A172 (cell line): ENCODE measurements at places on chromosomes 2 and 18. TPM values are rescaled to one million over a fixed set of nuclear protein-coding genes. Genes with fewer than 3 reads are reported as not detected.

DNA sequence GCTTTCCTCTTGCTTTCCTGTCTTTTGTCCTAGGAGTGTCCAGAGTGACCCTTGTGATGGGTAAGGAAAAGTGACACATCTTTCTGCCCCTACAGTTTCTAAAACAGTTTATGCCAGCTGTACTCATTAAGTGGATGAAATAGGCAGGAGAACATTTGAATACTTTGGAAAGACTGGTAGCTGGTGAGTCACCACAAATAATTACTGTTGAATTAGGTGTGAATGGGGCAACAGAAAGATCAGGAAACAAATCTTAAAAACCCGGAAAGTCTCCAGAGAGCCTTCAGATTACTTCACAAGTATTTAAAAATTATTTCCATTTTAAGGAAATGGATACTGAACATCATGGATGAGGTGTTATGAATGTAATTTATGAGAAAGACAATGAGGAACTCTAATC is 278.5 kb downstream of the CLIP4 start:
- no peak for DNase-seq

The MARCO gene
- not detected in 2 replicates for total RNA-seq

DNA sequence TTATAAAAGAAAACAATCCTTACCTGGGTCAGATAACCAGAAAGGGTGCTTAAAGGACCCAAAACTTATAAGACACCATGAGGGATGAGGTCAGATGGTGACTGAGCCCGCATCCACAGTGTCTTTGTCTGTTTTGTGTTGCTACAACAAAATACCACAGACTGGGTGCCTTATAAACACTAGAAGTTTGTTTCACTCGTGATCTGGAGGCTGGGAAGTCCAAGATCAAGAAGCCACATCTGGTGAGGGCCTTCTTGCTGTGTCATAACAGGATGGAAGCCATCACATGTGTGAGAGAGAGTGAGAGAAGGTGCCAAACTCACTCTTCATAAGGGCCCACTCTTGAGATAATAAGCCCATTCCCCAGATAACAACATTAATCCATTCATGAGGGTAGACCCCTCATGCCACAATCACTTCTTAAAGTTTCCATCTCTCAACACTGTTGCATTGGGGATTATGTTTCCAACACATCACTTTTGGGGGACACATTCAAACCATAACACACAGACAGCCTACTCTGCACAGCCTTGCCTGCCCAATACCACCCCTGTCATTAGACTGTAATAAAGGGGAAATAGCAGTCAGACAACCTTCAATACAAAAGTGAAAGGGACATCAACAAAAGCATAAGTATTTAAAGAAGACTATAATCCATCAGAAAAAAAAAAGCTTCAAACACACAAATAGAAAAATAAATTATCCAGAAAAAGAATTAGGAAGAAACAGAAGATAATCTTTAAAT is 249.8 kb downstream of the ANAPC1 start:
- no peak for DNase-seq

- DNase-seq, result peak; percentile 75
Observed at GRCh38 chr18:58639751-58640427, 11.0 kb upstream of the ALPK2 start.

DNA sequence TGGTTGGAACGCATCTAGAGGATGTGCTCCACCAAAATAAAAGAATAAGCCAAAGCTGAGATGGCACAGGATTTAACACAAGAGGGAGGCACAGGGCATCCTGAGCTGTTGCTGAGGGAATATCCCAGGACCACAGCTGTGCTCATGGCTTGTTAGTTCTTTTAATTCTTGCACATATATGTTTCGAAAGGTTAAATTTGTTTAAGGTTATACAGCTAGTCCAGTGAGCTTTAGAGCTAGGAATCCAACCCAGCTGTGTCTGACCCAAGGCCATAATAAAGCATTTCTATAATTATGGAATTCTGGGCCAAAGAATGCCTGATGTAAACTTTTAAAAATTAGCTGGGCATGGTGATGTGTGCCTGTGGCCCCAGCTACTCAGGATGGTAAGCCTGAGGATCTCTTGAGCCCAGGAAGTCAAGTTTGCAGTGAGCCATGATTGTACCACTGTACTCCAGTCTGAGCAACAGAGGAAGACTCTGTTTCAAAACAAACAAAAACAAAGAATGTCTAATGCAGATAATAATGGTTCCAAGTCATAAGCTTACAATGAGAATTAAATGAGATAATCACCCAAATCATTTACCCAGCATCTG is 66.4 kb upstream of the CCBE1 start:
- no peak for DNase-seq

The LYG1 gene
- total RNA-seq, result not detected in 2 replicates

DNA sequence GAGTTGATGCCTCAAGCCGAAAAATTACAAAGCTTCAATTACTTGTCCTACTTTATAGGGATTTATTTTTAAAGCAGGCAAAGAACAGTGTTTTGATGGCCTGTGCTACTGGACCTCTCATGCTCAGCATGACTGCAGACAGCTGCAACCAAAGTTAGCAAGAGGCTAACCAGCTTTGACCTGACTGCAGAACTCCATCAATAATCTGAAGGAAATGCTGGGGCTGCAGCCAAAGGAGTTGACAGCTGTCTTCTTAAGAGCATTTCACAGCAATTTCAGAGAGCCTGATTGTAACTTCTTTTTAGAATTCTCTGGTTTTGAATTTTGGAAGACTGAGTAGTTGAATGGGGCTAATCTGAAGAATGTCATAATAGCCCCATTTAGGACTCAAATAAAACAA is 46.5 kb upstream of the SESTD1 start:
- DNase-seq, result no peak

DNA sequence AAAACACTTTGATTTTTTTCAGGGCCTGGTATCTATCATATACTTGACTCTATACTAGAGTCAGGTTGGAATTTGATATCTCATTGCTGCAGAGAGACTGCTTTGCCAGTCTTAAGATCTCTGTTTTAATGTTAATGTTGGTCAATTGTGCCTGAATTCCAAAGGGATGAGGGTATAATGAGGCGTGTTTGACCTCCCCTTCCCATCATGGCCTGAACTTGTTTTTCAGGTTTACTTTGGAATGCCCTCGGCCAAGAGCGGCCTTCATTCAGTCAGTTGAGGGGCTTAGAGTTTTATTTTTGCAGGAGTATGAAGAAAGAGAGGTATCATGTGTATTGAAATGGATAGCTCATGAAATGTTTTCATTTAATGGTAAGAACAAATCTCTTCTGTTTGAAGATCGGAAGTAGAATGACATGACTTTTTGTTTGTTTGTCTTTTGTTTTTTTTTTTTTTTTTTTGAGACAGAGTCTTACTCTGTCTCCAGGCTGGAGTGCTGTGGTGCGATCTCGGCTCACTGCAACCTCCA is 119.0 kb downstream of the KIAA1328 start:
- DNase-seq, result no peak

The NOSTRIN gene
- 1.6 TPM in 1 of 2 replicates, not detected in the other for total RNA-seq

DNA sequence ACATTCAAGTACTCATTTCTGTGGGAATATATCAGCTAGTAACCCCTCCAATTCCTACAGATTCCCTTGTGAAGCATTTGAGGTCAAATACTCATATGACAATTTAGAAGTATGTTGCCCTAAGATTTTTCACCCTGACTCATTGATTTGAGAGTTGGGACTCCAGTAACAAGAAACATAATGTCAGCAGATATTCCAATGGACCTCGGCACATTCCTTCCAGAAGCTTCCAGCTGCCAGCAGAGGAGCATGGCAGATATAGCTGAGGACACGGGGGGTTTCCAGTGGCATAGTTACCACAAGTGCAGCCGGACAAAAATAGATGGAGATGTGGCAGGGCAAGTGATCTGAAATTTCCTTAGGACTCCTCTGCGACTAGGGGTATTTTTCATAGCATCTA is 101.9 kb upstream of the ARHGAP28 start:
- DNase-seq, result peak; percentile 3

DNA sequence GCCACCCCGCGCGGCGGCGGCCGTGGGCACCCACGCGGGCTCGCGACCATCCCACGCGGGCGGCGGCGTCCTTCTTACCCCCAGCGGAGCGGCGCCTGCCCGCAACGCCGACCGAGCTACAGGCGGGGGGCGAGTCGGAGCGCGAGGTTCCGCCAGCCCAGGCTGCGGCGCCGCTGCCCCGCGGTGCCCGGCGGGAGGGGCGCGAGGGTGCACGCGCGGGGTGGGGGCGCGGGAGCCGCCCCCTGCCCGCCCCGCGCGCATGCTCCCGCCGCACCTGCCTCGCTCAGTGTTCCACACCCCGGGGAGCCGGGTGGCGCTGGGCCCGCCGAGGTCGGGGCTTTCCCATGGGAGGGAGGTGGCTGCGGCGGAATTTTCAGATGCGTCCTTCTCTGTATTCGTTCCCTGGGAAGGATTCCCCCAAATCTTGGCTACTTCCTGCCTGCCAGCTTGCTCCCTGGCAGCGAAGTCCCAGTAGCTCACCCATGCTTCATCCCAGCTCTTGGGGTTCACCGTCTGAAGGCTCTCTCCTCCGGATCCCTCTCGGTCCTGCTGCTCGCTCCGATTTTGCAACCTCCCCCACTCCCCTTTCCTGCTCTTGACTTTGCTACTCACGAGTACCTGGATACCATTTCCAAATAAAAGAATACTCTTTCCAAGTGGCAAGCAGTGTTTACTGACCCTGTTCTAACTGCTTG is at the start of gene L3MBTL4:
L3MBTL4 (minus strand) TSS at position 189 of the 695 bp plus-strand sequence. CDS start 103,286 bp downstream, outside the sequence.
- DNase-seq, result no peak

DNA sequence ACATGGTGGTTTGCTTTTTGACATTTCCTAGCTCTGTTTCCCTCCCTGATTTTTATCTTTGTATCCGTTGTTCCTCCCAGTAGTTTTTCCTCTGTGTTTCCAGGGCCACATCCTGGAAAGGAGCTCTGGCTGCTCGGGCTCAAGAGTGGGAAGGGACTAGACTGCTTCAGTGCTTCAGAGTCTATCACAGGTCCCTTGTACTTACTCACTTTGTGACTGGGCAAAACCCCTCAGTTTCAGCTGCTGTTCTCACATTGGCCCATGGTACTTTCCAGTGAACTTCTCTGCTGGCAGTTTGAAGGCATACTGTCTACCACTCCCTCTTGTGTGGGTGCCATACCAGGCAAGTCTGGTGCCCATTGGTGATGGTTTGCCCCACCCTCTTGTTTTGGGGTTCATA is 7.5 kb upstream of the STAMBP start:
- DNase-seq, result no peak

DNA sequence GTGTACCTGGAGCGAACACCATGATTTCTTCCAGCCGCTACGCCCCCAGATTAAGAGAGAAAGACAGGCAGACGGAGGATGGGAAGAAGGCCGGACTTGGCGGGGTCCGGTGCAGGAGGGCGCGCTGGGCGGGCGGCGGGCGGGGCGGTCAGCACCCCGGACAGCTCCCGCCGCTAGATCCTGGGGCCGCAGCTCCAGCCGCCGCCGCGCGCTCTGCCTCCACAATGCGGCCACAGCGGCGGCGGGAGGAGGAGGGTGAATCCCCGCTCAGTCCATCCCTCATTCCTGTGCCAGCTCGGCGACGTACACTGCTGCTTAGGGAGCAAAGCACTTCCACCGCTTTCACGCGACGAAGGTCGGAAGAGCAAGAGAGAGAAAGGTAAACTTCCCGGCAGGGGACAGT is at the start of gene AKAIN1:
AKAIN1 (minus strand) TSS at position 226 of the 403 bp plus-strand sequence; CDS start at position 22, 204 bp downstream.
- no peak for DNase-seq

- peak; percentile 32 for DNase-seq
Observed at GRCh38 chr2:162058973-162059668, 14.9 kb downstream of the DPP4 start.

DNA sequence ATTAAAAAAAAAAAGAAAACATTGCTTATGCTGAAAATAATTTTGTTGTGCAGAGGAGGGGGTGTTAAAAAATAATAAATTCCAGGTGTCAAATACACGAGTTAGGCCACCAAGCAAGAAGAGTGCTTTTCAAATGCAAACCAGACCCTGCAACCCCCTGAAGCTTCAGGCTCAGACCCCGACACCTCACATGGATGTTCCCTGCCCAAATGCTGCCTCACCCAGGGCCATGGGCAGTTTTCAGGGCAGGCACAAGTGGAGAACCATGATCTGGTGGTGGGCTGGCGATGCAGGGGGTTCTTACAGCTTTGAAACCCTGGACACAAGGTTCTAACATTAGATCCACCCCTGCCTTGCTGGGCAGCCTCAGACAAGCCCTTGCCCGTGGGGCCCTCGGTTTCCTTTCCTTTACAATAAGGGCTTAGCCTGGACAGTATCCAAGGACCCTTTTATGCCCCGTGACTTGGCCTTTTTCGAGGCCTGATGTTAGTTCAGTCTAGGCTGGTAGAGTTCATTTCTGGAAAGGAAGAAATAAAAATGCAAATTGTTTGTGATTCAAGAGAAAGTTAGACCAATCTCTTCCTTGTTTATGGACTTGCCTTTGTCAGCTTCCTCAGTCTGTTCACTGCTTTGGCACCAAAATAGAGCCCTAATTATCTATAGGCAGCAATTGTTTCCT is 168.7 kb downstream of the DDX1 start:
- no peak for DNase-seq

GRCh38 chr2:220619525-220620220 is 952.4 kb downstream of the EPHA4 start:
- peak; percentile 74 for DNase-seq

DNA sequence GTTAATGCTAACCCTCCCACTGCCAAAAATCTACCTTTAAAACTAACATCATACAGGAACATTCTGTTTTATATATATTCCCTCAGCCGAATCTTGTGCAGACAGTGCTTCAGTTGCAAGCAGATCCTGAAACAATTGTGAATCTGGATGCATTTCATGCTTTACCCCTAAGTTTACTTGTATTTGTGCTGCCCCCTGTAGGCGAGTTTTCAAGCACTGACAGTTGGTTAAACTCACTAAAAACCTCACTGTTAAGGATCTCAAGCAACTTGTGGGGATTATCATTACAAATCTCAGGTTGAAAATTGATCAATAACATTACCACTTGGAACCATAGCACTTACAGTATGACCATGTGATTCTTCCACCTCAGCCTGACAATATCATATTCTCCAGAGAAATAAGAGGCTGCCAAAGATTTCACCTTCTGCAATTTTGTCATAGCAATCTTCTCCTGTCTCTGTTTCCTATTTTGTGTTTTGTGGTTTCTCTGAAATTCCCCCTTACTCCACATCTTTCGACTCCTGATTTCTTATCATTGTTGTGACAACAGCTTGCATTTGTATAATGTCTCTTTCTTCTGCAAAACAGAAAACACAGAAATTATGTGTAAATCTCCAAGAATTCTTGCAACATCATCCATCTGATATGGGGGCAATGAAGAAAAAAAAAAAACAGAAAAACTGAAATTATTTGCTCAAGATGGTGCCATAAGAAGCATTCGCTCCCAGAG is 354.6 kb upstream of the SETBP1 start:
- DNase-seq, result peak; percentile 1

GRCh38 chr2:136251197-136251884 is 133.4 kb upstream of the CXCR4 start:
- no peak for DNase-seq

GRCh38 chr2:152363936-152364335 is 29.0 kb downstream of the FMNL2 start:
- DNase-seq, result no peak

- no peak for DNase-seq
Observed at GRCh38 chr18:45252474-45252873, 362.8 kb upstream of the SLC14A2 start.

DNA sequence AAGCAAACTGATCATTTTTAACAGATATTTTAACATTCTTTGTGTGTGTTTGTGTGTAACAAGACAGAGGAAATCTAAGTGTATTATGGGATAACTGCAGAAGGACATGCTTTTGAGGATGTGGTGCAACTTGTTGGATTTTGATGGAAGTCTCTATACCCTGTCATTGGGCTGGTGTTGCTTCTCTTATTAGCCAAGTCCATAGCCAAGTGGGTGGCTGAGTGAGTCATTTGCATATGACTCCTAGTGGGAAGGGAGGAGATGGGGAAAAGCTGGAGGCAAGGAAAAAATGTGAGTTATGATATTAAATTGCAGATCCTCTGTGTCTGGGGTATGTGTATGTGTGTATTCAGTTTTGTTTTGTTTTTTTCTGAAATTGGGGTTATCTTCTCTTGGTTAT is 879.9 kb downstream of the DCC start:
- DNase-seq, result no peak
